ENCODE measurements at places on chromosomes 12 and 14.
A peak's percentile ranks its signal among the peaks of the same experiment; 100 is the strongest.

DNA sequence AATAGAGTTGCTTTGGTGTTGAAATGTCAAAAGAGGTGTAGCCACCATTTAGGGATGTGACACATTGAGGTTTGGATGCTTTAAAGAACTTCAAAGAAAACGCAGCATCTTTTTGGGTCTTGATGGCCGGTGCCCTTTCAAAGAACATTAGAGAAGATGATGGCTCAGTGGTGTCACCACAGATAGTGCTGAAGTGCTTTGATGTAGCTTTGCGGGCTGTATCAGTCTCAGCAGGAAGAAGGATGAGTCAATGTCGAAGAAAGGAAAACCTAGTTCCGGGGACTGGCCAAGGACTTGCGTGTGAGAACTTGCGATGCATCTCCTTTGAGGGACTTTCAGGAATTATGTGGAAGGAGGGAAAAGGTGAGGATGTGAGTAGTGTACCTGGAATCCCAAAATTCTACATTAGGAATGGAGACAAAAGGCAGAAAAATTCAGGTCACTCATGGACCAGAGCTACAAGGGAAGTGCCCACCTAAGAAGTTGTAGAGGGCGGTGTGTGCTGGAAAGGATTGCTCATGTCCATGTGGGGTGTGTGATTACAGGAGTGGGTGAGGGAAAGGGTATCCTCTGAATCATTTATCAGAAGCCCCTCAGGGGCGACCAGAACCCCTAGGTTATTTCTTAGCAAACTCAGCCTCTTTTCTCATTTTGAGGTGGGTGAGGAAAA is 39.7 kb upstream of the GZMB start:
- DNase-seq: no peak

DNA sequence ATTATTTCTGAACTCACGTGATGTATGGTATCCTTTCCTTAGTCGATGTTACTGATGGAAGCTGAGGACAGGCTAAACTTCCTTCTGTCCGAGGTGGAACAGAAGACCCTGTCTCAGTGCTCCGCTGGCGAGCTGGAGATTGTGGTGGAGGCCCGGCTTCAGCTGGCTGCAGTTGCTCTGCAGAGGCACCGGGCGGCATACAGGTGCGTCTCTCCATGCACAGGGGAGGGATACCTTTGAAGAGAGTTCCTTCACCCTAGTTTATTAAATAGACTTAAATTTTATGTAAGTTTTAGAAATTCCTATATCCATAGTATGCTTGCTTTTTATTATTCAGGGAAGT is 186.7 kb upstream of the NEDD1 start:
- DNase-seq: peak; percentile 22

DNA sequence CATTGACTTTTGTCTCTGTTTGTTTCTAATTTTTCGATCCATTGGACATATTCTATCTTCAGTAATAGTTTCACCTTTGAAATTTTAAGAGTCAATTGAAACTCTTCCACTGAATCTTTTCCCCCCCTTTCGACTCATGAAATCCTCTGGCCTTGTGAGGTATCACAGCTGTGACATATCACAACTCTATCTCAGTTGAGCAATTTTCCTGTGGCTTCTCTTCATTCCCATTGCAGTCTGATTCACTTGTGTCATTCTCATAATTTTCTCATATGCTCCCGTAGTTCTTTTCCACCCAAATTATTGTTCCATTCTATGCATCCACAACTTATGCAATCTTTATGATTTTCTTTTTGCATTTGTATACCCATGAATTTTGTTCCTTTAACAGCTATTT is 261.6 kb downstream of the DACT1 start:
- no peak for DNase-seq

DNA sequence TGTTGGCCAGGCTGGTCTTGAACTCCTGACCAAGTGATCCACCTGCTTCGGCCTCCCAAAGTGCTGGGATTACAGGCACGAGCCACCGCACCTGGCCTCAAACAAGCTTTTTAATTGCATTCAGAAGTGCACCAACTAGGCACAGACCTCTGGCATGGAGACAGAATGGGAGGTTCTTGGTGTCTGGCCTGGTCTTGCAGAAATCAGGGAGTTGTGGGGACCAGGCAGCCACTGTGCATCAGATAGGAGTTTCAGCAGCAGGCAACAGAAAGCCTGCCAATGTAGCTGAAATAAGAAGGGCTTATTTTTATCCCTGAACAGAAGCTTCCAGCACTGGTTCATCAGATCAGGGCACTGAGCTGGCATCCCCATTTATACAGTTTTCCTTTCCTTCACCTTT is 22.2 kb upstream of the TCL1B start:
- peak; percentile 76 for DNase-seq

DNA sequence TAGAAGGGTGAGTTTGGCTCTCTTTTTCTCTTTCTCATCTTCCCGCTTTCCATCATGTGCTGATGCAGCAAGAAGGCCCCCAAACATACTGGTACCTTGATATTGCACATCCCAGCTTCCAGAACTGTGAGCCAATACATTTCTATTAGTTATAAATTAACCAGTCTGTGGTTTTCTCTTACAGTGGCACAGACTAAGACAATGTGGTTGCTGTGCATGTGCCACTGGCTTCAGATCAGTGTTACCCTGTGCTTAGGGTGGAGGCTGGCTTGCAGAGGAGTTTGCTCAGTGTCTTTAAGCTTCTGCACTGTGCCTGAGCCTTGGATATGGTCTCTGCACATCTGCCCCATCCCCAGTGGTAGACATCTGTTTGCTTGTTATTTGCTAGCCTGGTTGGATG is 5.5 kb downstream of the IFI27L2 start:
- DNase-seq: no peak

DNA sequence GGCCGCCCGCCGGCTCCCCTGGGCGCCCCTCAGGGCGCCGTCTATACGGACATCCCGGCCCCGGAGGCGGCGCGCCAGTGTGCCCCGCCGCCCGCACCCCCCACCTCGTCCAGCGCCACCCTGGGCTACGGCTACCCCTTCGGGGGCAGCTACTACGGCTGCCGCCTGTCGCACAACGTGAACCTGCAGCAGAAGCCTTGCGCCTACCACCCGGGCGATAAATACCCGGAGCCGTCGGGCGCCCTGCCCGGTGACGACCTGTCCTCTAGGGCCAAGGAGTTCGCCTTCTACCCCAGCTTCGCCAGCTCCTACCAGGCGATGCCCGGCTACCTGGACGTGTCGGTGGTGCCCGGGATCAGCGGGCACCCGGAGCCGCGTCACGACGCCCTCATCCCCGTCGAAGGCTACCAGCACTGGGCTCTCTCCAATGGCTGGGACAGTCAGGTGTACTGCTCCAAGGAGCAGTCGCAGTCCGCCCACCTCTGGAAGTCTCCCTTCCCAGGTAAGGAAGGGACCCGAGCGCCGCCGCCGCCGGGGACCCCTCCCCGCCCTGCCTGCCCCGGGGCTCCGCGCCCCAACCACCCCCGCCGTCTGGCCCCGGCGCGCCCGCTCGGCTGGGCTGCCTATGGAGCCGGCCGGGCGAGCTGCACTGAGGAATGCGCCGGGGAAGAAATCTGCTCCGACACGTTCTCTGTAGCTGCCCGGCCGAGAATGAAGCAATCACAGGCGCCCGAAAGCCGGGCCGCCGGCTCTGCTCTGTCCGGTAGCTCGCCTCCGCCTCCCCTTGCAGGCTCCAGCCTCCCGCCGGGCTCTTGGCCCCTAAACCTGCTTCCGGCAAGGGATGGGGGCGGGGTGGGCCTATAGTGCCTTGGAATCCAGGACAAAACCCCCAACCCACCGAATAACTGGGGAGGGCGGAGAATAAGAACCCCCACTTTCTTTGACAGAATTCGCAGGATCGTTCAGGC is 794 bp downstream of the HOXC13 start:
- DNase-seq: no peak

DNA sequence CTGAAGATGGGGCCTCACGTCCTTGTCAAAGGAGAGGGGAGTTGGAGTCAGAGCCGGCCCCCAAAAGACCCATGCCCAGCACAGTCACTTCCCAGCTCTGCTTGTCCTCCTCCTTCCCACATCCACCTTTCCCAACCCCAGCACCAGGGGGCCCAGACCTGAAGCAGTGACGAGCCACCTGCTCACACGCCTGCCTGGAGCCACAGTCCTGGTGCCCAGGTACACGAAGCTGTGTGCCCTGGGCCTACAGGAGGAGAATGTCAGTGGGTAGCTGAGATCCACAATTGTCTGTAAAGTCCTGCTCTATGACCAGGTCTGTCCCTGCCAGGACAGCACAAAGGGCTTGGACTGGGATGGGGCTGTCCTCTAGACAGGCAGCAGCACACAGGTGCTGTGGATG is 126.8 kb upstream of the PZP start:
- DNase-seq: no peak

DNA sequence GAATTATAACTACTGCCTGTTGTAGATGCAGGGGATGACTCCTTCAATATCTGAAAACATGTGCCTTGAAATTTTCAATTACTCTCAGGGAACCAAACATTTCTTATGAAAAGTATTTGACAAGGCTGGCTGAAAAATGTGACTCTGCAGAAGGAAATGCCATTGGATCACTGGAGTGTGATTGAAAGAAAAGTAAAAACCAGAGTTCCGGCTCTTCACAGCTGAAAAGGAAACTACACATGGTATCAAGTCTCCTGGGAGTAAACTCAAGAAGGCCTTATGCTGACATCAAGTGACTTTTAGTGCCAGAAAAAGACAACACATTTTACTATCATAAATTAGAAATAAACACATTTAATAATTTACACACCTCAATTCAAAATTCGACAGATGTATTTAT is 693.0 kb downstream of the LRFN5 start:
- no peak for DNase-seq

DNA sequence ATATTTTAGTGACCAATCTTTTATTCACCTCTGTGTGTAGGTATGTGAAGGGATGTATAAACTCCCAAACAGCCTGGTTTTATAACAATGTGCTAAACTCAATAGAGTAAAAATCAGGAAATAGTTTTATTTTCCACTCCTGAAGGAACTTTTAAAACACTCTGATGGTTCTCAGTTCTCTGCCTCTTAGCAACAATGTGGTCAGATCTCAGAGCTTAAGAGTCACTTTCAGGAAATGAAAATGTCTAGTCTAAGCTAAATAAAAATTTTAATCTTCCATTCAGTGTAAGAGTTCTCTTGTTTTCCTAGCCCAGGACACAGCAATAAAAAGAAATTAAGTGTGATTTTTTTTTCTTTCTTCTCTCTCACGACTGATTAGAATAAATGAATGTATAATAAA is 718.0 kb downstream of the C12orf50 start:
- no peak for DNase-seq

DNA sequence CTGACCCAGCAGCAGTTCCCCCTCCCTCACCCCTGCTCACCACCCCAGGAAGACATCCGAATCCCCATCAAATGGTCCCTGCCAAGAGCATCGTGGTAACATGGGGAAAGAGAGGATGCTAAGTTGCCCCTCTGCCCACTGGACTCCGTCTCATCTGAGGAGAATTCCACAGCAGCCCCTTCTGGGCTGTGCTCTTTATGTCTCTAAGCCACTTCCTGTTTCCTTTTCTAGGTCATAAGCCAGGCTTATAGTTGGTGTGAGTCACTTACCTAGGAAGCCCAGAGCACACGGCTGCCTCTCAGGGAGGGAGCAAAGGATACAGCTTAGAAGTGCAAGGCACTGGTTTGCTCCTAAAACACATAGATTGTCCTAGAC is 76.0 kb downstream of the VCPKMT start:
- no peak for DNase-seq

GRCh38 chr14:69404883-69405282 is 6.4 kb downstream of the SLC39A9 start:
- no peak for DNase-seq

DNA sequence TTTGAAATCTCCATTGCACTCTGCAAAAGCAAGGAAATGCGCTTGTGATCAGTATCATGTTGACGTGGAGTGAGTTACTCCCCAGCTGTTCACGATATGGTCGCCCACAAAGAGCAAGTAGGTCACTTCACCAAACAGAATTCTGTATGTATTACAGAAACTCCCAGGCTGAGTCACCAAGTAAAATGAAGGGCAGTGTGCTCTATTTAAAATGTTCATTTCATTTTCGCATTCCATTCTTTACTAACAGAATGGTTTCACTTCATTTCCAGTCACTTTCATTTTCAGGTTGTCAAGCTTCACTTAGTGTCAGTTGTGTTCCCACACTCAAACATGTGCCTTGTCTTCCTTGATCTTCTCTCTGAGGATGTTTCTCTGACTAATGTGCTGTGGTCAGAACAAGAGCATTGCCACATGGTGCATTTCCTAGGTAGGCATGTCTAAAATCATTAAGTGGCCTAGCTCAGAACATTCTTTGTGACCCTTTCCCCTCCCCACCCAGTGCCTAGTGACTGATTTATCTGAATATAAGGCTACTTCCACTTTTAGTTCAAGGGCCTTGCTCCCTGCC is 391.2 kb downstream of the RAD51B start:
- DNase-seq: no peak

- DNase-seq: no peak
Observed at GRCh38 chr14:104434214-104435076, 145.1 kb upstream of the C14orf180 start.

DNA sequence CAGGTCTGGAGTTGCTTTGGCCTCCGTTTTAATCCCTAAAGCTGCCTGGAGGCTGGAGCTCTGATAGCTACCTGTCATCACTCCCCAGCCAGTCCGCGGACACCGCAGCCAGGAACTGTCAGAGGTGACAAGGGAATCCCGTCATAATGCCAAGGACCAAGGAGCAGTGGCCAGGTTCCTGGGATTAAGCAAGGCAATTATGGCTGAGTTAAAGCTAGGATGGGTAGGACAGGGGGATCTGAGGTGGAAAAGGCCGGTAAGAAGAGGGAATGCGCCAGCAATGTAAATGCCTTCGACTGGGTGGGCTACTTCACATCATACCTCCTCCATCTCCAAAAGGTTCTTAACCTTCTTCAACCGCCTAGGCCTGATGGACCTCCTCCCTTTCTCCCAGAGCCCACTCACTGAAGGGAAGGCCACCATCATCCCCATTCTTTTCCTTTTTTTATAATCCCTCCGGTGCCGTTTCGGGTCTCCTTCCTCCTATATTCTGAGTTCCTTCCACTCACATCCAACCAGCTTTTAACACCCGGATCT is 1.9 kb downstream of the PPP1R3E start:
- peak; percentile 2 for DNase-seq

GRCh38 chr12:121595520-121595919 is 14.7 kb upstream of the KDM2B start:
- DNase-seq: no peak

- no peak for DNase-seq
Observed at GRCh38 chr12:52798671-52799504, 3.0 kb upstream of the KRT3 start.

DNA sequence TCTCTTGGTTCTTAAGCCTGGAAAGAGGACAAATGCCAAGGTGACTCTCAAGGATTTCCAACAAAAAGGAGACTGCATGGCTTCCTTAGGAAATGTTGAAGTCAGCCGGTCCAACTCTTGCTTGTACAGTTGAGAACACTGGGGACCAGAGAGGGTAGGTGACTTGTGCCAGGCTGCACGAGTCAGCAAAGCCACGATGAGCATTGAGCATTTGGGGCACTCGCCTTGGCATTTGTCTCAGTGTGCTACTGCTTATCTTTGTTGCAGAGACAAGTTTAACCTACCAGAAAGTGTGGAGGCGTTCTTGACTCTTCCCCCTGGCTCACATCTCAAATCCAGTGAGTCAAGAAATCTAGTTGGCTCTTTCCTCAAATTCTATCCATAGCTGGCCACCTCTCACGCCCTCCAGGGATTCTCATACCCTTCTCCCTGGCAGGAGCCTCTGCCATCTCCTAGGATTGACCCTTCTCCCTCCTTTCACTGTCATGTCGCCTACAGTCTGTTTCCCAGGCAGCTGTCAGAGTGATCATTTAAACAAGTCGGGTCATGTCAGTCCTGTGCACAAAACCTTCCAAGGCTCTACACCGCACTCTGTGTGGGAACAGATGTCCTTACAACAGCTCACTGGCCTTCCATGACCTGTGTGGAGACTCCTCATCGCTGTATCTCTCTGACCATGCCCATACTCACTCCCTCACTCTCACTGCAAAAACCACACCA is 17.2 kb upstream of the KRT83 start:
- DNase-seq: no peak

Data from NCI-H2081 (cell line).